ENCODE measurements at places on chromosomes 12 and 14.

GRCh38 chr12:84660139-84660538, 252.5 kb downstream of the SLC6A15 start:
- DNase-seq = no peak

- no peak for DNase-seq
Observed at GRCh38 chr12:100897240-100897639, 102.7 kb downstream of the ANO4 start.

DNA sequence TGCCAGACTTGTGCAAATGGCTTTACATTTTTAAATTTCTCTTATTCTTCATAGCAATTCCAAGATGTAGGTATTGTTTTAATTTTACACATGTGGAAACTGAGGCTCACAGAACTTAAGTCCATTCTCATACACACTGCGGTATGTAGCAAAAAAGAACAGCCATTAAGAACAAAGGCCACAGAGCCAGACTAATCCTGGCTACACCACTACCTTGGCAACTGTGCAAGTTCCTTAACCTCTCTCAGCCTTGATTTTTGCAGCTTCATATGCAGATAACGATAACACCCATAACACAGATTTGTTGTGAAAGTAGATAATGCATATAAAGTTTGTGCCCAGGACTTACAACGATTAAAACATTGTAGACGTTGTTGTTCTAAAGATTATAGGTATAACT, 81.1 kb downstream of the ABCC9 start:
- DNase-seq = no peak

DNA sequence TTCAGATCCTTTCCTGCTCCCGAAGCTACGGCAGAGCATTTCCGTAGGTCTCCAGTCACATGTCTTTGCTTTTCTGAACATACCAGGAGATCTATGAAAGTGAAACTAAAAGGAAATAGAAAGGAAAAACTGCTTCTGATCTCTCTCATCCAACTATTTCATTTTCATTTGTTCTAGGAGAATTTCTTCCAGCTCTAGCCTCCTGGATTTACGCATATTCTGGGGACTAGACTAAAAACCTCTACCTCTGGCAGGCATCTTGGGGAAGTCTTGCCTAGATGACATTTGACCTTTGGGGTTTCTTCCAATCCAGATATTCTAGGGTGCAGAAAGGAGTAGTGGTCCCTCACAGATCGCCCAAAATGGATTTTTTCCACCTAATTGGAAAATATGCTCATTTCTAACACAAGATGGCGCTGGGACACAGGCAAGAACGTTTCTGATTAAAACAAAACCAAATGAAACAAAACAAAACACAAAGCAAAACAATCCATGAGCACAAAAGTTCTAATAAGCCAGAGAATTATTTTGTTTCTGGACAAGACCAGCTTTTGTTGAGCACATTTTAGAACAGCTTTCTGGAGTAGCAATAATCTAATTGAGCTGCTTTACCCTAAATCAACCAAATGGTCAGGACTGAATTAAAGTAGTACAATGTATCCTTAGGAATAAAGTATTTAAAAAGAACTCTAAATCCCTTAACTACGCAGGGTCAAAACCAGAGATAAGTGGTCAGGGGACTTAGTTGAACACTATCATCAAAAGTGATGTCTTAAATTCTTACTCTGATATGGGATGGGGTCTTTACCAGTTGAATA, 12.3 kb upstream of the PARP11 start:
- peak; percentile 16 for DNase-seq

DNA sequence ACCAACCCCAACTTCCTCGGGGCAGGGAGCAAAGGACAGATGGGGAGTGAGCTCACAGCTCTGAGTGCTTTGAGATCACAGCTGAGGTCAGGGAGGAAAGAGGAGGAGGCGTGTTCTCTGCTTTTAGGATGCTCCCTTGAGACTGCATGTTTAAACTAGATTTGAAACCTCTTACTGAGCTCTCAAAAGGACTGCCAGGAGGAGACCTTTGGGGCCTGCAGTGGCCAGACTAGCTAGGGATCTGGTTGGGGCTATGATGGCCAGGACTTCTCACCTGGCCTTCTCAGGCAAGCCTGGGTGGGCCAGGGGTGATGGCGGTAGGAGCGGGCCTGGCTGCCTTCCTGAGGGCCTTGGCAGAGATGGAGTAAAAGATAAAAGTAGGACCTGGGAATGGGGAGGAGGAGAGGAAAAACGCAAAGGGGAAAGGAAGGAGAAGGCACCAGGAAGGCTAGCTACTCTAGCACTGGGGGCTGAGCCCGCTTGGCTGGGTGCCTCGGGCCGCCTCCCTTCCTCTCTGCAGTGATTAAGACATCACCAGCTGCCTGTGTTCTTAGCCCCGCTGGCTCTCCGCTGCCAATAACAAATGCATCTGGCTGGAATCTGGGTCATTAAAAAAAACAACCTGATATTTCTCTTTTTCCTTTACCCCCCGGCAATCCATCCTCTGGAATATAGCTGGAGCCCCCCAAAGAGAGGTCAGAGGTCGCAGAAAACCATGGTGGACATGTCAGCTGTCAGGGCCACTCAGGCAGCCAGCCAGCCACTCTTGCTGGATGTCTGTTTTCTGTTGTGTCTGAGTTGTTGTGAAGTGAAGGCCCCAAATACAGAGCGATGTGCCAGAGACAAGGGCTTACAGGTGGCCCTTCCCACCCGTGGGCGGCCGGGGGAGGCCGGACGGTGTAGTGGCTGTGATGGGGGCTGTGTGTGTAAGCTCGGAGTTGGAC, 141.3 kb downstream of the TSPAN9 start:
- no peak for DNase-seq

DNA sequence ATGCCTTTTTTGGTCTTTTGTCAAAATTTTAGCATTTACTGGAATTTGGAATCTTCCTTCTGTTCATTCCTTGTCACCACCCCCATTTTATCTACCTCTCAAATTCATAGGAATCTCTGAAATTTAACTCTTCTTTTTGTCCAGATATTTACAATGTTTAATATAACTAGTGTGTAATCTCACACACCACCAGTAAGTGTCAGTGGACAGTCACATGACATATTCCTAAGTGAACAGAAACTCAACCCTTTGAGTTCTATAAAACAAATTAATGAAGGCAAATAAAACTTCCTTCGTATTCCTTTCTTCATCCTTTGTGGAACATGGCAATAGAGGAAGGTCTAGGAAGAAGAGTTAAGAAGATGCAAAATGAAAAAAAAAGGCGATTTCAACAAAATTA, 26.6 kb downstream of the ATF7 start:
- no peak for DNase-seq

GRCh38 chr12:119578112-119578511, 15.5 kb upstream of the TMEM233 start:
- no peak for DNase-seq

- no peak for DNase-seq
Observed at GRCh38 chr14:99125113-99125512, 146.9 kb downstream of the BCL11B start.

DNA sequence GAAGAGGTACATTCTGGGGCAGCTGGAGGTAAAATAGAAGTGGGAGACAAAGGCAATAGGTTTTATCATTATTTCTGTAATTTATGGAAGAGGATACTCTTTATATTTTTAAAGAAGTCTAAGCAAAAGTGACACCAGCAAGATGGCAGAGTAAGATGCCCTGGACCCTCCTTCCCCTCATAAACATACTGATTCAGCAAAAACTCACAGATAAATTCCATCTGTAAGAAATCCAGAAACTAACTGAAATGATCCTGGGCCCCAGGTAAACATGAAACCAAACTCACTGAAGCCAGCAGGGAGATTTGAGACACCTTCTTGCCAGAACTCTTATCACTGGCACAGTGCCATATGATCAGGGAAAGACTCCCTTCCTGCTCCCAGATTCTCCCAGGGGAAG, 79.9 kb downstream of the GCH1 start:
- no peak for DNase-seq

GRCh38 chr14:99779751-99780150, 13.5 kb upstream of the EML1 start:
- DNase-seq = no peak

- no peak for DNase-seq
Observed at GRCh38 chr14:99412117-99413061, 68.3 kb downstream of the SETD3 start.

DNA sequence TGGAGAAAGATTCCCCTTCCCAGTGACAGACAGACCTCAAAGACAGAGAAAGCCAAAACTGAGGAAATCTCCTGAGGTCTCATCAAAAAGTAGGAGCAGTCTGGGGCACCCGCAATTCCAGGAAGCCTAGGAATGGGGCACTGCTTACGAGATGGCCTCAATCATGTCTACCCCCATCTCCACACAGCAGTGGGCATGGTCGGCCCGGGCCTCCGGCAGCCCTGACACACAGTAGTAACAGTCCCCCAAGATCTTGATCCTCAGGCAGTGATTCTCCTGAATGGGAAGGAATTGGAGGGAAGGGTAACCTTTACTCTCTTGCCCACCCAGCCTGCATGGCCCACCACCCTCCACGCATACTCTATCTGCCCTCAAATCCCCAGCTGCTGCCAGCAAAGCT, 11.9 kb downstream of the ADCY6 start:
- no peak for DNase-seq

DNA sequence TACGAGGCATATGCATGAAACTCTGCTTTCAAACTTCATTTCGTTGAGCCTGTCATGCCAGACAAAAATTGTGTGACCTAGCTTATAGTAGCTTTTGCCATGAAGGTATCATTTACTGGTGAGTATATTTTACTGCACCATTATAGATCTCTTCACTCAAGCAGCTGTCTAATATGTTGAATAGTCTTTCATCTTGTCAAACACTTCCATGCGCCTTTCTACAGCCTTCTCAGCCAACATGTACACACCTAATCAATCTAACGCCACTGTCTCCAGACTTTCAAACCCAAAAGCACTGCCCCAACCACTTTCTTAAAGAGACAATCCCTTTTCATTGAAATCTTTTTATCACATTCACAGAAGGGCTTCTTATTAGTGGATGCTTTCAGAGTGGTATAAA, 757.4 kb downstream of the VRK1 start:
- no peak for DNase-seq

GRCh38 chr12:54251667-54252284, 28.1 kb downstream of the CBX5 start:
- DNase-seq = no peak

Data from T-helper 9 cell (primary cell).